ENCODE measurements at places on chromosomes 6 and 20.

- DNase-seq: no peak
Observed at GRCh38 chr6:161111261-161111660, 119.7 kb downstream of the MAP3K4 start.

DNA sequence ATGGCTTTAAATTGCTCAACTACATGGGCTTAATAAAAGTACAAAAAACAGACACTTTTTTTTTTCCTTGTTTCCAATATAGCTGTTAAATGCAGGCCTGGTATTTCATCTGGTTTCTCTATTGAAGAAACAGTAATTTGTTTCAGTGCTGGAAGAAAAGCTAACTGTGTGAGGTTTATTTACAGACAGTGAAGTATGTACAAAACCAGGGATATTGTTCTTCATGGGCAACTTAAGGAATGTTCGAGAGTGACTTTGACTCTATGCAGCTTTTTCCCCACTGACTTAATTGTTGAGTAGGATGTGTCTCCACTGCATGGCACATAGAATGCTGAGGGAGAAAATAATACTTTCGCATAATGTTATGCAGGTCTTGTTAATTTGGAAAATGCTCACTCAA is 31.0 kb upstream of the PRL start:
- DNase-seq: no peak

- no peak for DNase-seq
Observed at GRCh38 chr6:159700970-159701369, 7.9 kb upstream of the SOD2 start.

- DNase-seq: peak; percentile 93
Observed at GRCh38 chr6:25883991-25884390, 9.9 kb upstream of the SLC17A3 start.

DNA sequence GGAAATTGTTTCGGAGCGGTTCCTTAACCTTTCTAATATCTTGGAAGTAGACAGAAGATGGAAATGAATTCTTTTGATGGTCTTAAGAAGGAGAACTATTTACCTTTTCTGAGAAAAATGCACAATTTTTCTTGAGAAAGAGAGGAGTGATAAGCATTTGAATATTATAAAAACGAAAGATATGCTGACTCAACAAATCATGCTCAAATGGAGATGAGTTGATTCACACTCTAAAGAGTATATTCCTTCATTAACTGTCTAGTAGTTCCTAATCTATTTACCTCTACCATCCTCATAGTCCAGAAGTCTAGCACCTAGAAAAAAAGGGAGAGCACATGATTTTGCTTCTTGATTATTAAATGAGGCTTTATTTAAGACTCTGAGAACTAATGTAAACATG is 4.1 kb downstream of the TSBP1 start:
- DNase-seq: no peak

DNA sequence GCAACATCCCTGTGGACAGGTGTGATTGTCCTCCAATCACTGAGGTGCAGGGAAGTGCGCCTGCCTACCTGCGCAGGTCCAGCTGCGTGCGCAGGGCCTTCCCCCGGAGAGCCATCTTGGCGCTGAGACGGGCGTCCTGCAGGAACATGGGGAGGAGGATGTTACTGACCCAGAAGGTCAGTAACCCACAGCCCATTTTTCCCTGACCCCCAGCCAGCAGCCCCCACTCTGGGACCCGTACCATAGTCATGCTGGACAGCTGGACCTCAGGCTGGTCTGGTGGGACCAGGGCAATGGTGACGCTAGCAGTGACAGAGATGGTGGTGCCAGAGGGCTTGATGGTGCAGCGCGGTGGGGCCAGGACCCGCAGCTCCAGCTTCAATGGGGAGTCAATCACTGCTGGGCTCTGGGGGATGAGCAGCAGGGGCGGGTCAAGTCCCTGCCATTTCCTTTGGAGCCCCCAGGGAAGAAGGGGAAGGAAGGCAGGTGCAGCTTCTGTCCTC is 9.7 kb downstream of the PLTP start:
- DNase-seq: no peak

GRCh38 chr6:137191236-137191635 is 17.8 kb upstream of the IL22RA2 start:
- DNase-seq: no peak

DNA sequence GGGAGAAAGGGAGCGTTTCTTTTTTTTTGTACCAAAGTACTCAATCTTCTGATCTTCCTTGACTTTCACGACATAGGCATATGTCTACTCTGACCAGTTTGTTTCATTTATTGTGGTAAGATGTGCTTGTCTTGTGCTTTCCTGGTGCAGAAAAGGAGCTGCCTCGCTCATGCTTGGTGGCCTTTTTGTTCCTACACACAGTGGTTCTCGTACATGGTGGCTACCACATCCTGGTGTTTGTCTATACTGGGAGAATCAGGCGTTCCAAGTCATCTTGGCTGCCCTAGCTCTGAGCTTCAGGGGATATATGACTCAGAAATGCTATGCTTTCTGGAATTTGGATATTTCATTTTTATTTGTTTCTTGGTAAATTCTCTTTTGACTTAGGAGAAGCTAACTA is 31.8 kb downstream of the MYB start:
- DNase-seq: no peak

DNA sequence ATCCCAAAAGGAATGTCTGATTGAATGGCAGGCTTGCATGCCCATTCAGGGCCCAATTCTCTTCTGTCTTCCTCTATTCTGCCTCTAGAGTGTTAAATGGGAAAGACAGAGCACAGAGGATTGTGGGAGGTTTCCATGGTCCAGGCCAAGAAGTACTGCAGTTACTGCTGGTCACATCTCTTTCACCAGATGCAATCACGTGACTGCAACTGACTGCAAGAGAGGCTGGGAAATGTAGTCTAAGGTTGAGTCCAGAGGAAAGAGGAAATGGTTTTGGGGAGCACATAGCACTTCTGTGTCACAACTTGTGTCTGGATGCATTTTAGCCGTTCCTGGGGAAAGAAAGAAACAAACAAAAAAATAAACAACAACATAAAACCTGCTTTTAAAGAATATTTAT is 336.4 kb upstream of the BTBD3 start:
- DNase-seq: no peak

DNA sequence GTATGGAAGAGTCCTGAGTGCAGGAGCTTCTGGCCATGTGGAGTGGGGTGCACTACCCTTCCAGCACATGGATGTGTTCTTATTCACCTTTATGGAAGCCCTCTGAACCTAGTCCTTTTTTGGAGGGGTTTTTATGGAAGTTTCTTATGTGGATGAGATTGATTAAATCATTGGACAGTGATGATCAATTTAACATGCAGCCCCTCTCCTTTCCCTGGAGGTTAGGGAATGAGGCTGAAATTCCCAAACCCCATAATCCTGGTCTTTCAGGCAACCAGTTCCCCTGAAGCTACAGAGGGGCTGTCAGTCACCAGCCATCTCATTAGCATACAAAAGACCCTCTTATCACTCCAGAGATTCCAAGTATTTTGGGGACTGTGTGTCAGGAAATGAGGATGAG is 183.9 kb upstream of the MAP3K7 start:
- no peak for DNase-seq

DNA sequence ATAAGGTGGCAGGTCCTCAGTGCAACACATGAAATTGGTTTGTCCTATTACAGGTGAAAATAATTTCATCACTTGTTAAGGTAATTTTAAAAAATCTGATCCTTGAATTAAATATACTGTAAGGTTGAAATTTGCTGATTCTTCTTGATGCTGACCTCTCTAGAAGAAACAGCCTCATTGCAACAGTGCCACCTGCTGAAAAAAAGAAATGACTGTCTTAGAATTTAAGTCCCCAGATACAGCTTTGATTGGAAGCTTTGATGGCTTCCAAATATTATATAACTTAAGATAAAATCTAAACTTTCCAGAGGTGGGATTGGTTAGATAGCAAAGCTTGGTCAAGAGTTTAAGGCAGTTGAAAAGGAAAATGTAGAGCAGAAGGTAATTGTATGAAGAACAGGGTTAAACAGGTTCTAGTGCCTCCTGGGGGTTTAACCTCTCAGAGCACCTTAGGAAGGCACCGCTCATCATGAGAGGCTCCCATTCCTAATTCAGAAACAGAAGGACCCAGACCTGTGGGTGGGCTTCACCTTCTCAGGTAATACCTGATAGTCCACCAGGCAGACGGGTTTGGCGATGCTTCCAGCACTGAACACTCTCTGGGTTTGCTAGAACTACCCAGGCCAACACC is 401.0 kb downstream of the PAX1 start:
- DNase-seq: peak; percentile 20

DNA sequence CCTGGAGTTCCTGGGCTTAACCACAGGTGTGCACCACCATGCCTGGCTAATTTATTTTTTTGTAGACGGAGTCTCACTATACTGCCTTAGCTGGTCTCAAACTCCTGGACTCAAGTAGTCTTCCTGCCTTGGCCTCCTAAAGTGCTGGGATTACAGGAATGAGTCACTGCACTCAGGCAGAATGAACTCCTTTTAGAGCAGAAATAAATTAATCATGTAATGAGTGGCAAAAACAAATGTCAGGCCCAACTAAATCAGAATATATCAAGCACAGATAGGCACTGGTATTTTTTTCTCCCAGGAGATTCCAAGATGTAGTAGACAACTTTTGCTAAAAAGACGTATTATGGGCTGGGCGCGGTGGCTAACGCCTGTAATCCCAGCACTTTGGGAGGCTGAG is 2.6 kb downstream of the RPS10 start:
- no peak for DNase-seq

DNA sequence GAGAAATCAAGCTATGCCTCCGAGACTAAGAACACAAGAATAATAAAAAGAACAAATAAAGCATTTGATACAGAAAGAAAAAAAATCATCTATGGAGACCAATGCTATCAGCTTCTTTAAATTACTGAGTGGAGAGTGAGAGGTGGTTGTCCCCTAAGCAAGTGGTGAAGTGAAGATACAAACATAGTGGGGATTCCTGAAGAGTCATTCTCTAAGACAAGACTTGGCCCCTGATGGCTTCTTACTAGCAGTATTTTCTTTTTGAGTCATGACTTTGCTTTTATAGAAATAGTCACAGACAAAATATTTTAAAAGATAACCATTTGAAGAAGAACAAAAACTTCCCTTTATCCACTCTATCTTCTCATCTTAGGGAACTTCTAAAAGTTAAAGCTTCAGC is 261.4 kb upstream of the PRDM1 start:
- DNase-seq: no peak

DNA sequence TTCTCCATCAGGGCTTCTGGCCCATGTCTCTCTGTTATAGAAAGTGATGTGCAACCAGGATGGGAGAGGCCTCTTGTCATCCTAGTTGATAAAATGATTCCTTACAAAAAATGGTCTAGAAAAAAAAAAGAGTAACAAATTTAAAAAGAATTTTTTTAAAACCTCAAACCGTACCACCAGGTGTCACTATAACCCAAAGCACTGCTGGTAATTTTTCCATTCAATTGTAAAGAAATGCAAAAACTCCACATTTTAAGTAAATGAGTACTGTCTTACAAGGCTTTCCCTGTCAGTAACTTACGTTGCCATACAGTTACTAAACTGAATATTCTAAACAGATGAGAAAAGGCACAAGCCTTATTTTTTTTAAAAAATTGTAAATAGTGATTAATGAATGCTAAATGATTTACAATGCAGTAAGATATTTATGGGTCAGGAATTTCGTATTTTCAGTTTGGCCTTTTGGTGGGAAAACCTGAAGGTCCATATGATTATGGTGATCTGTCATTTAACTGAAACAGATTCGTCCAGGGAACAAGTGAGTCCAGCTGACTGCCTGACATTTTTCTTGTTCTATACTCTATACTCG is 95.4 kb downstream of the OGFRL1 start:
- DNase-seq: peak; percentile 33
